HS-27A (cell line): ENCODE measurements at places on chromosomes 7 and 10.

DNA sequence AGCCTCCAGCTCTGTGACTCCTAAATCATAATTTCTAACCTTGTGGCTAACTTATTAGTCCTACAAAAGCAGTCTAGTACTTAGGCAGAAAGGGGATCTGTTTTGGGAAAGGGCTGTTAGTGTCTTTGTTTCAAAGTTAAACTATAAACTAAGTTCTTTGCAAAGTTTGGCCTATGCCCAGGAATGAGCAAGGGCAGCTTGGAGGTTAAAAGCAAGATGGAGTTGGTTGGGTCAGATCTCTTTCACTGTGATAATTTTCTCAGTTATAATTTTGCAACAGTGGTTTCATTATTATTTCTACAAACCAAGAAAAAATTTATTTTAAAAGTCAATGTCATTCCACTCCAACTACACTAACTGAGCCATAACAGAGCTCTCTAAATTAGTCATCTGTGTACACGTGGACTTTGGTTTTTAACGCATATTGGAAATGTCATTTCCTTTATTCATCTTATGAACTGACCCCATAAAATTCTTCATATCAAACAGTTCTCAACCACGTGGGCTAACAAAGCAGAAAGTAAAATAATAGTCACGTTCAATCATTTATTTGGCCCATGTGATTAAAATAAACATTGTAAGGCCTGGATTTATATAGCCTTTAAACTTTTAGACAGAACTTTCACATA lies 143.2 kb upstream of the C7orf33 start:
- DNase-seq, result no peak

GRCh38 chr10:77939561-77940001 lies 13.0 kb upstream of the DLG5 start:
- DNase-seq, result no peak

- no peak for DNase-seq
These were observed 31.0 kb upstream of the PFKP start for GRCh38 chr10:3036155-3037021.

DNA sequence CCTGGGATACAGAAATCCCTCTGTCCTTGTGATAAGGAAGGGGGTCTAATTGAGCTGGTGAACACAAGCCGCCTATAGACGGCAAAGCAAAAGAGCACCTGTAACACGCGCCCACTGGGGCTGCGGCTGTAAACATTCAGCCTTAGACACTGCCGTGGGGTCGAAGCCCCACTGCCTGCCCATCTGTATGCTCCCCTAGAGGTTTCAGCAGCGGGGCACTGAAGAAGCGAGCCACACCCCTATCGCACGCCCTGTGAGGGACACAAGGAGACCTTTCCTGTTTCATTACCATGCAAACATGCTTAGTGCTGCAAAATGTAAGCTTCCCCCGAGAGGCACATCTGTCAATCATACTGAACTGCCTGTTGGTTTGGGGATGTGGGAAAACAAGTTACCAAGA lies 82.1 kb downstream of the NRP1 start:
- DNase-seq, result no peak

DNA sequence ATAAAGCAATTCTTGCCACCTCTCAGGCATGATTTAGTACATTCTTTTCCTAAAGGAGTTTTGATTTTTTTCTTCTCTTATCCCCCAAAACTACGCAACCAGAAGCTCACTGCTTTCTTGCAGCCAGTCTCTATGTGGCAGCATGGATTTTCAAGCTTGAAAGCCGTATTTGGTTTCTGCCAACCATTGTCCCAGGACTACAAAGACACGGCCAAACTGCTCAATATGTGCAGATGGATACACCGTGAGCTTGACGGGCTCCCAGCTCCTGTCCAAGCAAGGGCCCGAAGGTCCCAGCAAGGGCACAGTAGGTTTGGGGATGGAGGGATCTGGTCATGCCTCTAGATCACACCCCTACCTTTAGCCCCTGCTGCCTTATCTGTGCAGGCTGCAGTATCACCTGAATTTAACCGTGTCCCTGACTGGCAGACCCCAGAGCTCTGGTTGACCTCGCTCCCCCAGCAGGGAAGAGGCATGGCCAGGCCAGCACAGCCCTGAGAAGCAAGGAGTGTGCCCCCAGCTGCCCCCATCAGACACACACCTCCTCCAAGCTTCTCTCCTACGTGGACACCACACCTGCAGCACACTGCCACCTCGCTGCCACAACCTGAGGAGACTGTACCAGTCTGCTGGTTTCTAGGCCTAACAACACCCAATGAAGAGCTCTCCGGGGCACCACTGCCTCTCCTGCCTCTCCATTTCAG lies 86.8 kb downstream of the COBL start:
- no peak for DNase-seq

- DNase-seq, result no peak
These were observed 83.4 kb downstream of the SLC25A13 start for GRCh38 chr7:96238474-96238873.

DNA sequence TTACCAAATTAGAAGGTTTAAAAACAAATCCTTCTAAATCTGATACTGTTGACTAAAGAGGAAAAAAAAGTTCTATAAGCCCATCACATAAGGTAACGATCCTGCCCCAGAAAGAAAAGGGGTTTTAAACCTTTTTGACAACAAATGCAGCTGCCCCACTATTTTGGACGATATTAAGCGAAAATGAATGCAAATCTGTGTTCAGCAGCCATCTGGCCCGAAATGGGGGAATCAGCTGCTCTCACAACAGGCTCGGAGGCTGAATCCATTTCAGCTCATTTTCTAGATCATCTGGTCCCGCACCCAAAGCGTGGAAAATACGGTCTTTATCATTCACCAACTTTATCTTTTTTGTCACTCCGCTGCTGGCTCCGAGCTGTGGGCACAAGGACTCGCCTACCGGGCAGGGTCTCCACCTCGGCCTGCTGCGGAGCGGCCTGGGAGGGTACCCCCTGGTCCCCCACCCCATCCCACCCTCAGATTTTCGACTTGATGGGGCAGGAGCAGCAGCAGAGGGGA lies 2.4 kb upstream of the EBF3 start:
- no peak for DNase-seq

DNA sequence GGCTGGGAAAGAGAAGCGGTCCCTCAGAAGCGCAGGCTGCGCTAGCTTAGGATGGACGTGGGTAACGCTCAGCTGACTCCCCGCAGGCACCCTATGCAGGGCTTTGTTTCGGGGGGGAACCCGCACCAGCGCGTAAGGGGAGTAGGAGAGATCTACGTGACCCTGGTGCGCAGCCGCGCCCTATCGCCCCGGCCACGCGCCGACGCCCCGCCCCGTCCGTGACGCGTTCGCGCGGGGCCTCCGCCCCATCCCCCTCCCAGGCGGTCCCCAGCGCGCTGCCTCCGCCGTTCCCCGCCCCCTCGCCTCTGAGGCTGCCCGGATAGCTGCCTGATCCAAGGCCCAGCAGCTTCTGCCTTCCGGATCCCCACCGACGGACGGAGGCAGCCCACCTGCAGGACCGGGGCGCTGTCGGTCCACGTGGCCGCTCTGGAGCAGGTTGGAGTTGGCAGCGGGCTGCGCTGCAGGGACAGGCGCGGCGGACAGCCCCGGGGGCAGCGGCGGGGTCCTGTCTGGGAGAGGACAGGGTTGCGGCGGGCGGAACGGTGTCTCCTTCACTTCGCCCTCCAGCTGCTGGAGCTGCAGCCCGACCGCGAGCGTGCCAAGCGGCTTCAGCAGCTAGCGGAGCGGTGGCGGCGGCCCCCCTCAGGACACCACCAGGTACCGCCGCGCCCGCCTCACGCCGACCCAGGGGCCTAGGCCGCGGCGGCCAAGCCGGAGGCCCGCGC lies at the start of gene VDAC2:
VDAC2 (plus strand) TSS at position 515 of the 725 bp plus-strand sequence. CDS start 363 bp downstream, outside the sequence.
- DNase-seq, result peak; percentile 53

DNA sequence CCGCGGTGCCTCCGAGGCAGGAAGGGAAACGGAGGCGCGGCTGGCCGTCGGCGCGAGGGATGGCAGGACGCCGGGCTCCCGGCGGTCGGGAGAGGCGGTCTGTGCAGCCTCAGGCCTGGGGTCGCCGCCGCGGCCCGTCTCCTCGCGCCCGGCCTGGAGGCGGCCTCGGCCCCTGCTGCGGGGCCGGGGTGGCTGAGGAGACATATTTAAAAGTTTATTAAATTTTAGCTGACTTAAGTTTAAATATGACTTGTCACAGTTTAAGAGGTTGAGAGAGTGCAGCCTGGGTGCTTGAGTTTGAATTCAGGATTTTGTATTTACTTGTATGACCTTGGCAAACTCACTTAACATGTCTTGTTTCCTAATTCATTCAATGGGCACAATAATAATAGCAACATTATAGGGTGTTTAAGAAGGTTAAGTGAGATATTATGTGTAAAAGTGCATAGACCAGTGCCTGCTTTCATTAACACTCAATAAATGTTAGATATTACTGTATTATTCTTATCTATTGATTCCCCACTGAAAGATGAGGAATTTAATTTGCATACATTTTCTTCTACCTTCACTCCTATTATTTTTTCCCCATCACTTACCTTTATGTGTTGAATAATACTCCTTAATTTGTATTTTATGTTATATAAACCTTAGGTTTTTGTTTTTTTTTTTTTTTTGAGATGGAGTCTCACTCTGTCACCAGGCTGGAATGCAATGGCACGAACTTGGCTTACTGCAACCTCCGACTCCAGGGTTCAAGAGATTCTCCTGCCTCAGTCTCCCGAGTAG lies 718 bp downstream of the DYNC2I1 start:
- no peak for DNase-seq

DNA sequence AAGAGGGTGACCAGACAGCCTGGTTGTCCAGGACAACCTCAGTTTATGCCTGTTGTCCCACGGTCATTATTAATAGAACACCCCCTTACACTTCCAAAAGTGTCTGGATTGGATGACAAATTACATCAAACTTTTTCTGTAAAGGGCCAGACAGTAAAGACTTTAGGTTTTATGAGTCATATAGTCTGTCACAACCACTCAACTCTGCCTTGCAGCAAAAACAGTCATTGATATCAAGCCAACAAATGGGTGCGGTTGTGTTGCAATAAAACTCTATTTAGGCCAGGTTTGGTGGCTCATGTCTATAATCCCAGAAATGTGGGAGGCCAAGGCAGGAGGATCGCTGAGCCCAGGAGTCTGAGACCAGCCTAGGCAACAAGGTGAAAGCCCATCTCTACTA lies 66.7 kb upstream of the ATP6V0A4 start:
- no peak for DNase-seq

- no peak for DNase-seq
These were observed 33.2 kb downstream of the TMEM229A start for GRCh38 chr7:123999703-124000102.

- DNase-seq, result no peak
These were observed 44.4 kb upstream of the ELN start for GRCh38 chr7:73983437-73984164.

- no peak for DNase-seq
These were observed 370.2 kb downstream of the ARL4A start for GRCh38 chr7:13057462-13058200.

DNA sequence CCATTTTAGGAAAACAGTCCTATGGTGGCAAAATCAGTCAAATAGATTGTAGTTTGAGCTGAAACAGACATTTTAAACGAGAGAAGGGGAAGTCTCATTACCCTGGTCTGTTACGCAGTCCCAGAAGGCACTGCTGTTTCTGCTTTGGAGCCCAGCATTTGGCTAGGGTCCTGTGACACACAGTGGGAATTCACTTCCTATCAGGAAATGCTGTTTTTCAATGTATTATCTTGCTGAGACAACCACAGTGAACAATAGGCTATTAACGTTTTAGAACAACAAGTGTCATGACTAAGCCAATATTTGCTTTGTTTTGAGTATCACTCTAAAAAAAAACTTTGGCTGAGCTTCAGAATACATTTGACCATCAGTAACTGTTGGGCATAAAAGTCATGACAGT lies 74.1 kb downstream of the ADD3 start:
- no peak for DNase-seq

DNA sequence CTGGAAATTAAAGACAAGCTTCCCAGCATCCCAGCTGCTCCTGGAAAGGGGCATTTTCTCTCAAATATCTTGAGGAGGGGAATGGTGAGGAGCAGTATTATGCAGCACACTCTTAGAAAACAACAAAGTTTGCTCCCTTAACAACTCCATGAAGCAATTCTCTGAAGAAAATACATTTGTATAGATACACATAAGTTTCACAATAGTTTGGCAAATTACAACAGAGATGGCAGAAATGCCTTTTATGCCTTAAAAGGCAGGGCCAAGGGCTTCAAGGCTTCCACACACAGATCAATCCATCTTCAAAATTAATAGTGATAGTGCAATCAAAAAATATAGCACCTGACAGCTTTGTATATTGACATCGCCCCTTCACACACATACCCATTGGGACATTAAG lies 12.2 kb downstream of the DGKI start:
- DNase-seq, result no peak

DNA sequence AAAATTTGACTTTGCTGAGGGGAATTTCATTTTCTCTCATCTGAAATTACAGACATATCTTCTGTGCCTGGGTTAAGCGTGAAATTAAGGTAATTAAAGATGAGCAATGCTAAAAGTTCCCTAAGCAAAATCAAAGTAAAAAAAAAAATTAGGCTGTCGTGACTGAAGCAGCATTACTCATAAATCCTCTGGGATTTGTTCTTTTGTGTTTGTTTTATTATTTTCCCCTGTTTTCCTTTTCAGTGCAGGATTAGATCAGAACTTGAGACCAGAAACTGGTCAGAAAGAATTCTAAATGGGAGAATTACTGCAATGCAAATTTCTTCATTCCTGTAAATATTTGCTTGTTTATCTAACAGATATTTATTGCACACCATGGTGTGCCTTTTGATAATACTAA lies 141.4 kb upstream of the BET1 start:
- DNase-seq, result no peak

- DNase-seq, result no peak
These were observed 33.1 kb downstream of the NUB1 start for GRCh38 chr7:151374726-151375125.

- DNase-seq, result no peak
These were observed 249.9 kb upstream of the C7orf33 start for GRCh38 chr7:148340438-148341280.

- no peak for DNase-seq
These were observed 171.9 kb downstream of the USP6NL start for GRCh38 chr10:11439523-11440053.
